ENCODE measurements at places on chromosomes 12 and 14.

- DNase-seq = peak; percentile 81
These were observed 171.2 kb downstream of the ZFP36L1 start for GRCh38 chr14:68621400-68622365.

GRCh38 chr12:78490861-78491260 is 373.7 kb upstream of the SYT1 start:
- DNase-seq = no peak

- DNase-seq = no peak
These were observed 1.7 kb downstream of the EVL start for GRCh38 chr14:100066962-100067361.

- no peak for DNase-seq
These were observed 29.2 kb downstream of the ZFYVE21 start for GRCh38 chr14:103744621-103745395.

DNA sequence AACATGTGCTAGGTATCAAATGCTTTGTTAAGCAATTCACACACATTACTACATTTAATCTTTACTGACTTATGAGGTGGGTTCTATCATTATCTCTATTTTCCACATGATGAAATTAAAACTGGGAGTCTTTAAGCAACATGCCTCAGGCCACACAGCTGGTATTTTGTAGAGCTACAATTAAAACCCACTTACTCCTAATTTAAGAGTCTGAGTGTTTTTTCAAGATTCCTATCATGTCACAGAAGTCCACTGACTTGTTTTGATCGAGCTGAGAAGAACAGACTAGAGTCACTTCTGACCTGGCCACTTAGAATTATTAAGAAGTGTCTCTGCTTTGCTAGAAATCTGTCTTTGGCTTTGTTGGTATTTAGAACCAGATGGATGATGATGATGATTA is 670.7 kb downstream of the NRXN3 start:
- DNase-seq = no peak

GRCh38 chr12:131202592-131203378 is 249.1 kb downstream of the ADGRD1 start:
- DNase-seq = peak; percentile 53

DNA sequence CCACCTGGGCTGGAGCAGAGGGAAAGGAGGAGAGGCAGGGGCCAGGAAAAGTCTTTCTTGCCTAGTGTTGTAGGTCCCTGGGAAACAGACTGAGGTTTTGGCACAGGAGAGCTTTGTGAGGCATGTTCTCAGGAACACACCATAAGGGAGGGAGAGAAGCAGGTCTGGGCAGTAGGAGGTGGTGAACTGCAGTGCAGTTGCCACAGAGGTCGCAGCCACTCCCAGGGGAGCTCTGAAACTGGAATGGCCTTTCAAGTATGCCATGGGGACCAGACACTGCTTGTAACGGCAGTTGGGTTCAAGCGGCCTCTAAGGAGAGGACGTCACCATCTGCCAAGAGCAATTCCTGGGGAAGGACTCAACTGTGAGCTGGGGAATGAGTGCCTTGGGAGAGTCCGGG is 35.4 kb upstream of the NKX2-8 start:
- no peak for DNase-seq

GRCh38 chr14:101184104-101184455 is 280.6 kb upstream of the RTL1 start:
- DNase-seq = no peak

DNA sequence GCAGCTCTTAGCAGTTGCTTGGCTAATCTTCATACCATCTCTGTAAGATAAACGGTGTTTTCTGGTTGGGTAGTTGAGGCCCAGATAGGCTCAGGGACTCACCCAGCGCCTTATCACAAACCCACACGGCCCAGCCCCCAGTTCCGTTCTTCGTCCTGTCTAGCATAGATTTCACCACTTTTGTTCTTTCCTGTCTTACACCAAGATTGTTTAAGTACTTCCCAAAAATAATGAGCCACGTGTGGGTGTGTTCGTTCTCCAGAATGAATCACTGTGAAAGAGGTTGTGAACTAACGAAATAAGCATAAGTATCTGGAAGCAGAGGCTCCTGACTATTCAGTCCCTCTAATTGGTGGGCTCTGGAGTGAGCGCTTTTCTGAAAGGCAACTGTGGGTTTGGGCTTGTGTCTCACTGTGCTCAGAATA is 21.4 kb downstream of the ACVR1B start:
- DNase-seq = no peak

- no peak for DNase-seq
These were observed 57.2 kb downstream of the ESRRB start for GRCh38 chr14:76432827-76433752.

- no peak for DNase-seq
These were observed 140.2 kb downstream of the STXBP6 start for GRCh38 chr14:24909523-24910302.

GRCh38 chr12:13101821-13102375 is 1.6 kb downstream of the GSG1 start:
- no peak for DNase-seq

GRCh38 chr14:60647081-60647836 is 2.0 kb downstream of the SIX1 start:
- no peak for DNase-seq

DNA sequence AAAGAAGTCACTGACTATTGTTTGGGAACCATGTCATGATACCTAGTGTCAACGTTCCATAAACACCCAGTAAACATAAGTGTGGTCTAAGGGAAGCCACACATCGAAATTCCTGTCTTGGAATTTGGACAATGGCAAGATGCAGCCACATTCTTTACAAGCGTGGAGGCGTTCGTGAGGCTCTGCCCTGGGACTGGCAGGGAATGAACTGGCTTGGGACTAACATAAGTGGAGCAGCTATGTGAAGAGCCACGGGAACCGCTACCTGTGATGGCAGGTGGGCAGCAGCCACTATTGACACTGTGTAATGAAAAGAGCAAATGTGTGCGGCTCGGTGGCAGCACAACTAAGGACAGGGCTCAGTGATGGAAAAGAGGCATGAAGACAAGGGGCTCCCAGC is 10.0 kb upstream of the NRIP2 start:
- DNase-seq = no peak

GRCh38 chr14:52124791-52125684 is 56.2 kb upstream of the NID2 start:
- DNase-seq = no peak

- DNase-seq = peak; percentile 39
These were observed 480 bp downstream of the PTPN6 start for GRCh38 chr12:6951551-6952120.

GRCh38 chr14:100967930-100968329 is 64.4 kb upstream of the RTL1 start:
- DNase-seq = no peak

- peak; percentile 79 for DNase-seq
These were observed 22.2 kb downstream of the A2ML1 start for GRCh38 chr12:8844665-8845064.

- DNase-seq = no peak
These were observed 294.6 kb downstream of the SNAPC1 start for GRCh38 chr14:62056789-62057188.

- no peak for DNase-seq
These were observed 11.8 kb upstream of the DERA start for GRCh38 chr12:15899282-15899870.

GRCh38 chr12:6603095-6603567 is 4.0 kb downstream of the CHD4 start:
- DNase-seq = no peak

GRCh38 chr14:69345402-69345801 is 52.7 kb downstream of the ERH start:
- DNase-seq = no peak

- DNase-seq = peak; percentile 90
These were observed 9.4 kb downstream of the LHX5 start for GRCh38 chr12:113462117-113462774.

GRCh38 chr14:68412505-68413465 is 380.1 kb downstream of the ZFP36L1 start:
- DNase-seq = no peak

DNA sequence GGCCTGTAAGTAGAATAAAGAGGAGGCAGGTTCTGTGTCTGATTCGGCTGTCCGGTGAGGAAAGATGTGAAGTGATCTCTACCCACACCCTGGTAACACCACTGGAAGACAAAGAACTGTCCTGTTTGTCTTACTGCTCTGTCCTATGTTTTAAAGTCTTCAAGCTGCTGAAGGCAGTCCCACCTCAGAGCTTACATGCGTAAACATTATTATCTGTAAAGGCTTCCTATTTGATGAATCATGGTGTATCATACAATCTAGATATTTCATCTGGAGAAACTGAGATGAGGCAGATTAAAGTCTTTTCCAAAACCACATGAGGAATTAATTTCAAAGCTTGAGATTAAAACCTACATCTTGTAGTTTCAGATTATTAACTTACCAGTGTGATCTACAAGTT is 427.6 kb downstream of the ZFP36L1 start:
- DNase-seq = no peak

DNA sequence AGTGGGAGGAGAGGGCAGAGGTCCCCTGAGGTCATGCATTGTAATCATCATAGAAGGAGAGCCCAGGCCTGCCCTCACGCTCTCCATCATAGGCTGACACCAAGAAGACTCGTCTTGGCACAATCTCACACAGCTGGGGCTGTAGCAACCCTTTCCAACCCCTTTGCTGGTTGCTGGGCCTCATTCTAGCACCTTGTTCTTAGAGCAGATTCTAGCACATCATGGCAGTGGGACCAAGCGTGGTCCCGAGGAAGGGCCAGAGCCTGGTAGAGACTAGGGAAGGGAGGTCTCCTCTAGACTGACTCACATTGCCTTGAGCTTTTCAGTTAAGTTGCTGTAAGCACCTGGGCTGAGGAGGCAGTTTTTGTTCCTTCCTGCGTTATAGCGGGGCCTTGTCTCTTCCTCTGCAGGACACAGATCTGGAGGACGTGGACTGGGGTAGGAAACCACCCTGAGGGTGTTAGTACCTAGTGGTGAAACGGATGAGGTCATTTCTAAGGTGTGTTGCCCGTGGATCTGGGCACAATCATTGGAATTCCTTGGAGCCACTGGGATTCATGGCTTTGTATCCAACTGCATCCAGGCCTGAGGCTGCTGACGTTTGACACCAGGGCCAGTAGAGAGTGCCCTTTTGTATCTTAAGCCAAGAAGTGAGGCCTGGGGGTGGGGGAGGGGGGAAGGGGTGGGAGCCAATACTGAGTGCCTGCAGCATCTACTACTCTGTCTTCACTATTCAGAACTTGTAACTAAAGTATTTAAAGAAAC is 19.9 kb downstream of the RPS6KL1 start:
- DNase-seq = no peak

- no peak for DNase-seq
These were observed 551.5 kb upstream of the ATP2B1 start for GRCh38 chr12:90260136-90260535.

GRCh38 chr14:104107611-104108569 is 22.4 kb downstream of the ASPG start:
- DNase-seq = peak; percentile 66

- no peak for DNase-seq
These were observed 273.7 kb downstream of the DAD1 start for GRCh38 chr14:22315336-22315735.

DNA sequence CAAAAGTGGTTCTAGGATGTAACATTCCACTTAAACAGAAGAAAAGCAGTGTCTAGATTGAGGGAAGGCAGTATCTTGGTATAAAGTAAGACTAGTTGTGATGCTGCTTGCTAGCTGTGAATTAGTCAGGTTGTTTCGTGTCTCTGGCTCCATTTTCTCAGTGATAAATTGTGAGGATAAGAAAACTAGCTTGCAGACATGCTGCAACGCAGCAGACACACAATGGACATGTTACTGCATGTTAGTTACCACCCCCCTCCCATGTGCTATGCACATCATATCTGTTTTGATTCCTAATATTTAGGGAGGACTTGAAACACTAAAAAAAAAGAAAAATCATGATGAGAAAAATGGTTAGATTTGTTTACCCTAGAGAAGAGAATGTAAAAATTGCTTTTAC is 2.9 kb downstream of the CCNK start:
- no peak for DNase-seq

- no peak for DNase-seq
These were observed 68.9 kb downstream of the DAD1 start for GRCh38 chr14:22519877-22520685.

GRCh38 chr14:98542316-98542715 is 729.7 kb downstream of the BCL11B start:
- DNase-seq = no peak

DNA sequence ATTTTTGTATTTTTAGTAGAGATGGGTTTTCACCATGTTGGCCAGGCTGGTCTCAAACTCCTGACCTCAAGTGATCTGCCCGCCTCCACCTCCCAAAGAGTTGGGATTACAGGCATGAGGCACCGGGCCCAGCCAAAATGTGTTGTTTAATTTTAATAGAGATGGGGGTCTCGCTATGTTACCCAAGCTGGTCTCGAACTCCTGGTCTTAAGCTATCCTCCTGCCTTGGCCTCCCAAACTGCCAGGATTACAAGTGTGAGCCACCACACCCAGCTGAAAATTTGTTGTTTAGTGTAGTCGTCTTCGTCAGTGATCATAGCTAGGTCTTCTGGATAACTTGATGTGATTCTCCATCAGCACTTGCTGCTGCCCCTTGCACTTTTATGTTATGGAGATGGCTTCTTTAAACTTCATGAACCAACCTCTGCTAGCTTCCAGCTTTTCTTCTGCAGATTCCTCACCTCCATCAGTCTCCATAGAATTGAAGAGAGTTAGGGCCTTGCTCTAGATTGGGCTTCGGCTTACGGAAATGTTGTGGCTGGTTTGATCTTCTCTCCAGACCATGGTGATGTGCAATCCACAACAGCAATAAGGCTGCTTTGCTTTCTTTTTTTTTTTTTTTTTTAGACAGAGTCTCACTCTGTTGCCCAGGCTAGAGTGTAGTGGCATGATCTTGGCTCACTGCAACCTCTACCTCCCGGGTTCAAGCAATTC is 13.0 kb downstream of the ISCU start:
- DNase-seq = no peak

DNA sequence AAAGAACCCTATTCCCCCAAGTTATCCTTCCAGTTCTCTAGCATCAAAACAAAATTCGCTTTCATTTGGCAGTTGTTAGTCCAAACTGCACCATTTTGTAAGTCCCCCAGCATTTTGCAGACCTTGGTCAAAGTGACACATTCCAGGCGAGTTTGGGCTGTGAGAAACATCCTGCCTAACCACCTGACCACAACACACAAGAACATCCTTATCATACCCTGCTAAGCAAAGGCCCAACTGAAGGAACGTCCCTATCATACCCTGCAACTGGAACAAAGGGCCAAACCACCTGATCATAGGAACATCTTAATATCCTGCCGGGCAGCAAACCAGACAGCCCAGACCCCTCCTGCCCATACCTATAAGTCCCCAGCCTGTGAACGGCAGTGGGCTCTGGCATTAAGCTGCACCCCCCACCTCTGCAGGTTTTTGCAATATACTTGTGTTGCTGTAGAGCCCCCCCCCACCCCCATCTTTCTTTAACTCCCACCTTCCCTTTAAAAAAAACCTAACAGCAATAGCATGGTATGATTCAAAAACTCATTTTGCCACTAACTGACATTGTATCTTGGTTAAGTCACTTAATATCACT is 2.7 kb downstream of the PCNX4 start:
- no peak for DNase-seq

- DNase-seq = no peak
These were observed 56.4 kb downstream of the IFT81 start for GRCh38 chr12:110180591-110181005.

GRCh38 chr14:67166450-67166853 is 22.8 kb upstream of the GARIN2 start:
- DNase-seq = no peak
